Effector memory CD4-positive, alpha-beta T cell (primary cell): ENCODE measurements at places on chromosomes 12 and 14.

- H3K27me3 ChIP-seq, result no peaks in the 10 kb centered on the region
- no peak for DNase-seq
- no peaks in the 10 kb centered on the region for H3K36me3 ChIP-seq
- no peaks in the 10 kb centered on the region for H3K4me1 ChIP-seq
- H3K4me3 ChIP-seq, result no peak overlapping the region
Observed at GRCh38 chr12:20528208-20528607, 159.9 kb downstream of the PDE3A start.

GRCh38 chr12:68048648-68049297 is 59.5 kb downstream of the IFNG-AS1 start:
- no peak for DNase-seq
- no peaks in the 10 kb centered on the region for H3K4me1 ChIP-seq
- H3K4me3 ChIP-seq, result no peak overlapping the region
- no peaks in the 10 kb centered on the region for H3K36me3 ChIP-seq
- no peak overlapping the region for H3K27ac ChIP-seq
- no peaks in the 10 kb centered on the region for H3K27me3 ChIP-seq

DNA sequence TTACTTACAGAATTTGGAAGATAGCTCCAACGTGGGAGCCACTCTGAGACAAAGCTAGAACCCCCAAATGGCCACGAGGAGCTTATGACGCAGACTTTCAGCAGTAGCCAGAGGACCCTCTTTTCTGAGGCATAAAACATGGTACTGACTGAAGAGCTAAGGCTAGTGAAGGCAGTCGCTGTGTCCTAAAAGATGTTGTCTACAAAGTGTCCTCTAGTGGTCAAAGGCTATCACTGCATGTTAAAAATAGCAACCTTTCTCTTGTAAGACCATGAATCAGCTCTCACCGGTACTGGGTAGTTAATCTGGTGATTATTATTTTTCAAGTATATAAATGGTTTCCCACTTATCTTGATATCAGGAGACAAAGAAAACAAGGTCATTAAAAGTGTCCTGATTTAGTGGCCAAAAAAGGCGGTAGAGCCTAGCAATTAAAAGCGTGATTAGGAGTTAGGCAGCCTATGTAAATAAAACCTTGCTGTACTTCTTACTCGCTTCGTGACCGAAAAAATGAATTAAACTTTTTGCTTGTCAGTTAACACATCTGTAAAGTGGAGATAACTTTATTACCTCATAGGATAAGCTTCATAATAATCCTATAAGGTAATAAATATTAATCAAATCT is 47.0 kb upstream of the LGR5 start:
- H3K27ac ChIP-seq, result no peak overlapping the region
- H3K4me3 ChIP-seq, result no peak overlapping the region
- DNase-seq, result no peak
- H3K36me3 ChIP-seq, result no peaks in the 10 kb centered on the region
- H3K27me3 ChIP-seq, result no peaks in the 10 kb centered on the region

GRCh38 chr12:72699362-72699761 is 427.2 kb downstream of the TRHDE start:
- no peak for DNase-seq
- no peaks in the 10 kb centered on the region for H3K36me3 ChIP-seq
- no peaks in the 10 kb centered on the region for H3K27me3 ChIP-seq
- no peak overlapping the region for H3K27ac ChIP-seq

DNA sequence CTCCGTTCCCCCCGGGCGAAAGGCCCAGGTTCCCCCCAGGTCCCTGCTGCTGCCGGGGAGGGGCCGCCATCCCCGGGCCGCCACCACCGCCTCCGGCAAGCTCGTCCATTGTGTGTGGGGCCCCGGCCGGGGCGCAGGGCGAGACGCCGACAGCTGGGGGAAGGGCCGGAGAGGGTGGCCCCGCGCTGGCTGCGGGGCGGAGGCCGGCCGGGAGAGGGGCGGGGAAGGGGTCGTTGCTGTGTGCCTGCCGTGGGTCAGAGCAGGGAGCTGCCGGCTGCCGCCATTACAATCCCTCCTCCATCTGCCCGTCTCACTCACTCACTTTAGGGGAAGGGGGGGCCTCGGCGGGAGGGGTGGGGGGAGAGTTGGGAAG is at the start of gene STRN3:
TSS of gene STRN3 (minus strand) at position 303 of the 373 bp plus-strand sequence. CDS start at position 109, 194 bp downstream.
- no peak for DNase-seq
- no peaks in the 10 kb centered on the region for H3K36me3 ChIP-seq
- peak within 1 kb of the TSS; percentile 92 for H3K27ac ChIP-seq
- peaks cover 12% of the 10 kb centered on the region for H3K4me1 ChIP-seq

- DNase-seq, result no peak
- no peaks in the 10 kb centered on the region for H3K27me3 ChIP-seq
- no peaks in the 10 kb centered on the region for H3K4me1 ChIP-seq
- H3K4me3 ChIP-seq, result no peak overlapping the region
Observed at GRCh38 chr12:51524386-51524901, 66.6 kb upstream of the SCN8A start.

- no peaks in the 10 kb centered on the region for H3K4me1 ChIP-seq
- H3K27me3 ChIP-seq, result no peaks in the 10 kb centered on the region
- no peak overlapping the region for H3K4me3 ChIP-seq
- H3K36me3 ChIP-seq, result no peaks in the 10 kb centered on the region
- no peak for DNase-seq
- H3K27ac ChIP-seq, result no peak overlapping the region
Observed at GRCh38 chr12:131159660-131160059, 206.0 kb downstream of the ADGRD1 start.

GRCh38 chr14:48527832-48528231 is 852.4 kb upstream of the MDGA2 start:
- DNase-seq, result no peak
- H3K27ac ChIP-seq, result no peak overlapping the region
- no peaks in the 10 kb centered on the region for H3K27me3 ChIP-seq
- H3K4me1 ChIP-seq, result no peaks in the 10 kb centered on the region
- no peak overlapping the region for H3K4me3 ChIP-seq

- no peaks in the 10 kb centered on the region for H3K36me3 ChIP-seq
- H3K27ac ChIP-seq, result no peak overlapping the region
- no peak for DNase-seq
- H3K4me1 ChIP-seq, result no peaks in the 10 kb centered on the region
Observed at GRCh38 chr14:80078501-80078900, 132.8 kb downstream of the DIO2 start.

DNA sequence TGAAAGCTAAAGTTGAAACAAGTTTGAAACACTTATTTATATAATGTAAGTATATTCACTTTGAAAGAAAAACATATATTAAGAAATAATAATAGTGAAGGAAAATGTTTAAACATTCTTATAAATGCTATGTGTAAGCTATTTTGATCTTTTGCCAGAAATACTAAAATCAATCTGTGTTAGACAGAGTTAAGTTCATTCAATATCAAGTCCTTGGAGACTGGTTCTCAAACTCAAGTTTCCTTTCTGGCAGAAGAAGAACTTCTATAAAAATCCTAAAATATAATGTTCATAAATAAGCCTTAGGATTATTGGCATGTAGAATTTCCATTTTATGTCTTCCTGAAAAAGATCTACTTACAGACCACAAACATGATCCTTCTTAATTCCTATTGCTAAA is 45.3 kb downstream of the TAOK3 start:
- no peaks in the 10 kb centered on the region for H3K4me1 ChIP-seq
- no peak for DNase-seq
- H3K27ac ChIP-seq, result no peak overlapping the region
- no peaks in the 10 kb centered on the region for H3K27me3 ChIP-seq
- no peak overlapping the region for H3K4me3 ChIP-seq

DNA sequence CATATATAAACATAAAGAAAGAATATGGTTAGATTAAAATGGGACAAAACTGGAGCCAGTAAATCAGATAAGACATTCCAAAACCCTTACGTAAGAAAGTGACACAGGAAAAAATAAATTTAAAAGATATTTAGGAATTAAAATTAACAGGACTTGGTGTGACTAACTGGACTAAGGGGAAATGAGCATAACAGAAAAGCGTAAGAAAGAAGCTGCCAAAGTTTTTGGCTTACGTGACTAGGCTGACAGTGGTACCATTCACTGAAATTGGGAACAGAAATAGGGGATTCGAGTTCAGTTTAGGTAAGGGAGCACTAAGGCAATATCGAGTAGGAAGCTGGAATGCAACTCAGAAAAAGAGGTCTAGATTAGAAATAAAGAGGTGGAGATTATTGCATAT is 7.8 kb downstream of the CDK17 start:
- no peaks in the 10 kb centered on the region for H3K36me3 ChIP-seq
- no peak overlapping the region for H3K4me3 ChIP-seq
- no peaks in the 10 kb centered on the region for H3K27me3 ChIP-seq
- no peak for DNase-seq
- peaks cover 37% of the 10 kb centered on the region for H3K4me1 ChIP-seq

- DNase-seq, result no peak
- no peaks in the 10 kb centered on the region for H3K36me3 ChIP-seq
- H3K4me1 ChIP-seq, result no peaks in the 10 kb centered on the region
- H3K27me3 ChIP-seq, result no peaks in the 10 kb centered on the region
Observed at GRCh38 chr14:104277416-104278213, 139.2 kb downstream of the KIF26A start.

GRCh38 chr14:60878536-60878935 is 102.3 kb downstream of the TRMT5 start:
- H3K27me3 ChIP-seq, result no peaks in the 10 kb centered on the region
- no peaks in the 10 kb centered on the region for H3K4me1 ChIP-seq
- no peak for DNase-seq
